Activated CD4-positive, alpha-beta T cell treated with anti-CD3 and anti-CD28 coated beads, Interleukin-2, amount 50 U/mL, for 4 hours (primary cell): ENCODE measurements at places on chromosomes 3 and 15.

- no peak for DNase-seq
Measured at GRCh38 chr15:90619939-90620338, 90.2 kb downstream of the CRTC3 start.

GRCh38 chr15:43519196-43519595, 1.8 kb downstream of the MAP1A start:
- no peak for DNase-seq

DNA sequence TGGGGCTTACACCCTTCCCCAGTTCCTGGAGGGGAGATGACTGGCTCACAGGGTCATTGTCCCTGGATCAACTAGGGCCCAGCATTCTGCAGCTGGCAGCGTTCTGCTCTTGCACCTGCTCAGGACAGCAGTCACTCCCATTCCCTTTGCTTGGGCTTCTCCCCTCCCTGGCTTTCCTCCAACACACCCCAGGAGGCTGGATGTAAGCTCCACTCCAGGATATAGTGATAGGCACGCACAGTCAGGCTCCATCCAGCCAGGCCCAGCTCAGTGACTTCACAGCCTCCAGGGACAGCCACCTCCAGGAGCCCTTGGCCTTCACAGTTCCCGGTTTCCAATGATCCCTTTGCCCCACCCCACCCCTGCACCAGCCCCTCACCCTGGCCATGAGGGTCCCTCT, 1.9 kb downstream of the SPTBN5 start:
- DNase-seq, result no peak

GRCh38 chr3:128353991-128354687, 112.6 kb downstream of the DNAJB8 start:
- no peak for DNase-seq

DNA sequence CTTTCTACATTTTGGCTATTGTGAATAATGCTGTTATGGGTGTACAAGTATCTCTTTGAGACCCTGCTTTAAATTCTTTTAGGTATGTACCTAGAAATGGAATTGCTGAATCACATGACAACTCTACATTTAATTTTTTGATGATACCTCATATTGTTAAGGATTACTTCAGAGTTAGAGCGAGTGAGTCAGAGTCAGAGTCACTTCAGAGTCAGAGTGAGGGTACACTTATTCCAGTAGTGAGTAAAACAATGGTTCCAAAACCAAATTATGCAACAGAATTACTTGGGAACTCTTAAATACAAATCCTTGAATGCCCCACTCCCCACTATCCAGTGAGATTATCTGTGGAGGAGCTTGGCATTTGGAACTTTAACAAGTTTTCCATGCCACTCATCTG, 50.3 kb upstream of the SNRK start:
- no peak for DNase-seq

DNA sequence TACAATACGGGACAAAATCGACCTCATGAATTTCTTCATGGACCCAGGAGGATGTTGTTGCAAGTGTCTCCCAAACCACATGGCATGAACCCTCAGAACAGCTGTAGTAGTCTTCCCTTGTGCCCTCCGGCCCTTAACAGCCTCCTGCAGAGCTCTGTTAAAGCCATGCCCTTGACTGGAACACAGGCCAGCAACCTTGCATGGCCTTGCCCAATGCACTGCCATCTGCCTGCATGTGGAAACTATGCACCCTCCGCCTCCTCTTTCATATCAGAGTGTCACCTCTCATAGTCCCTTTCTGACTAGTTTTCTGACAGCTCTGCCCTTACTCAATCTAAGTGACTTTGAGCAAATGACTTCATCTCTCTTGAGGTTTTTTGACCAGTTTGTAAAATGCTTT, 39.4 kb upstream of the TRIM71 start:
- no peak for DNase-seq

GRCh38 chr3:90092994-90093393, 985.6 kb downstream of the EPHA3 start:
- no peak for DNase-seq

DNA sequence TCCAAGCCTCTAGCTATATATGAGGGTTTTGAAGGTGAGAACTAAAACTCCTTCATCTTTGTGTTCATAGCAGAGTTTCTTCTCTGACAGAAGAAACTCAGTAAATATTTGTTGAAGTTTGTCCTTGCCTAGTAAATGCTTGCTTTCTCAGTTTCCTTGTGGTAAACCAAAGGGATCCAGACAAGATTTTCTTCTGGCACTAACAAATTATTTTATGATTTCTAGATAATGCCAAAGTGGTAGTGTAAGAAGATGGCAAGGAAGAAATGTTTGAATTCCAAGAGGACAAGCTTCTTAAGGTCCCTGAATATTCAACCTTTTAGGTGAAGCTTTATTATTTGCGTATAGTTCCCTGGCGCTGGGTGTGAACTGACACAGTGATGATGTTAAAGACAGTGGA, 14.4 kb downstream of the ARIH1 start:
- no peak for DNase-seq

DNA sequence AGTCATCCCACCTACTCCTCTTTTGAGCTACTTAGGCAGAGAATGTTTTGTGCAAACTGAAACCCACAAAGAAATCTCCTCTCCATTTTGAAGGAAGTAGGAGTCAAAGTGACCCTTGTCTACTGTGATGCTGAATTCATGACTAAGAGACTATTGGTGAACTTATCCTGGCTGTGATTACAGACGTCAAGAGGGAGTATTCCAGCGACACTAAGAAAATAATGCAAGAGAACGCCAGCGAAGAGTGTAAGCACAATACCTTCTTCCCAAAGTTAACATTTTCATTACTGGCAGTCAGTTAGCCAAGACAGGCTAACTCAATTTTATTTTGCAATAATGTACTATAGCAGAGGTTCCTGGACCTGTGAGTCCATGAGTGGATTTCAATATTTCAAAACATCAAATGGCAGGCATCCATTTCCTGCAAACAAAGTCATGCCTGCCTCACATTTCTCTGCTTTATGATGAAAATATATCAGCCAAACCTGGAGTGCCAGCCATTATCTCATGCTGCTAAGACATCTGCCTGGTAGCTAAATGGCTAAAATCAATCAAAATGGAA, 59.0 kb downstream of the CTNNB1 start:
- DNase-seq, result no peak

GRCh38 chr3:156533205-156533604, 21.7 kb downstream of the SSR3 start:
- DNase-seq, result no peak

DNA sequence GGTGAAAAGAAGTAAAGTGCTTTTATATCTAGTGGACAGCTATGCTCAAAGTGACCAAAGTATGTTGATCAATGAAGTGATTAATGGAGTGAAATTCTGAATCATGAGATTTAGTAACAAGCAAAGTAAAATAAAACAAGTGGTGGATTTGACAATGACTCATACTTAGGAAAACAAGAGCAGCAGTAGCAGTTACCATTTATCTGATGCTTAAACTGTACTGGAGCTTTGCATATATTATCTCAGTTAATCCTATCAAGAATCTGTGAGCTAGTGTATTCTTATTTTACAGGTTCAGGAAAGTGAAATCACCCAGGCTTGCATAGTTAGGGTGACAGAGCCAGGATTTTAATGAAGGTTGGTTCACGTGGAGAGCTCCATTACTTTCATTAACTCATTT, 50.6 kb upstream of the SPATA16 start:
- no peak for DNase-seq

DNA sequence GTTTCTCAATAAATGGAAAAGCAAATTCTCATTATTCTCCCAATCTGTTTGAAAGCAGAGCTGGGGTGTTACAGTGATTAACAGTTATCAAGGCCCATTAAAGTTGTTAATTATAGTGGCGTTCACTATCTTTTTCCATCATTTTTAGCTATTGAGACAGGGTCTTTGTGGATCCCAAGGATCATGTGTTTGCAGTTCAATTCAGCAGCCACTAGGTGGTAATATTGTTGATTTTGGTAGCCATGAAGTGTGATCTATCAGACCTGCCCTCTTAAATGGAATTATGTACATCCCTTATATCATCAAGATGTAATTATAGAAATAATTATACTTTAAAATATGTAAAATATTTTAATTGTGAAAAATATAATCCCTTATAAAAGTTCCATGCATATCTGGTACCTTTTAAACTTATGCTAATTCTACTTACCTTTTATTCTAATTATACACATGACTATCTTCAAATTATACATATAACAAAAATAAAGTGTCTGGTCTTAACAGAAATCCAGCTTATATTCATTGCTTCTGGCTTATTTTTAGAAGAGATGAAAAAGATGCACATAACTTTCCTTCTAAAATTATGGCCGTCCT, 126.4 kb downstream of the GREM1 start:
- DNase-seq, result no peak

GRCh38 chr3:188319569-188319968, 165.6 kb downstream of the LPP start:
- no peak for DNase-seq

DNA sequence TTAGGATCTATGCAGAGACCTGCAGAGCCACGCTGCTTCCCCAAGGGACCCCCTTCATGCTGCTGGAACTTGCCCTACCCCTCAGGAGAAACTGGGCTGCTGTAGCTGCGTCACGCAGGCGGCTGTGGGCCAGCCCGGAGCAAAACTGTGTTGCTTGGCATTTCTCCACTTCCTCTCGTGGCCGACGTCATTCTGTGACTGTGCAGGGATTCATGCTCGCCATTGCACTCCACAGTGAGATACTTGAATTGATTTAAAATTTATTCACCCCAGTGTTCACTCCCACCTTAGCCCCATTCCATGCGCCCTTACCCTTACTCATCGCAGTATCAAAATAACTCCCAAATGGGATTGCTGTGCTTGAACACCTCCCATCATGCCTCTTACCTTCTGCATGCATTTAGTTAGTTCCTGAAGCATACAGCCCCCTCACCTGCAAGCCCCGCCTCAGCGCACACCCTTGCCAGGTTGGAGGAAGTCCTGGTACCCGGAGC, 45.7 kb downstream of the TMEM44 start:
- no peak for DNase-seq

GRCh38 chr3:183518491-183519251, 36.8 kb downstream of the KLHL6 start:
- DNase-seq, result no peak

- DNase-seq, result no peak
Measured at GRCh38 chr3:22895671-22896070, 307.5 kb upstream of the UBE2E2 start.
